Suprapubic skin (tissue), 4 donors: ENCODE measurements at places on chromosomes 3 and 15. TPM values are rescaled to one million over a fixed set of nuclear protein-coding genes. Genes with fewer than 3 reads are reported as not detected.
A peak's percentile ranks its signal among the peaks of the same experiment; 100 is the strongest.

FAM81A gene
- total RNA-seq: 0.79 TPM

FBLN2 gene
- total RNA-seq: 93.8 TPM

CSPG4 gene
- 13.8 TPM for total RNA-seq

AGBL1 gene
- total RNA-seq: not detected

ZBTB20 gene
- total RNA-seq: 32.1 TPM

ANAPC13 gene
- total RNA-seq: 20.8 TPM

ITPKA gene
- total RNA-seq: not detected

BCL6 gene
- 203 TPM for total RNA-seq

POTEB3 gene
- not detected for total RNA-seq

GRCh38 chr3:5168110-5168509 lies 19.4 kb upstream of the EDEM1 start:
- DNase-seq: no peak

- no peak for DNase-seq
These were observed 205.8 kb downstream of the SLCO3A1 start for GRCh38 chr15:92059036-92059970.

GRCh38 chr15:91468871-91469580 lies 369.0 kb downstream of the SV2B start:
- DNase-seq: no peak

GRCh38 chr3:162489853-162490252 lies 993.2 kb downstream of the OTOL1 start:
- no peak for DNase-seq

DNA sequence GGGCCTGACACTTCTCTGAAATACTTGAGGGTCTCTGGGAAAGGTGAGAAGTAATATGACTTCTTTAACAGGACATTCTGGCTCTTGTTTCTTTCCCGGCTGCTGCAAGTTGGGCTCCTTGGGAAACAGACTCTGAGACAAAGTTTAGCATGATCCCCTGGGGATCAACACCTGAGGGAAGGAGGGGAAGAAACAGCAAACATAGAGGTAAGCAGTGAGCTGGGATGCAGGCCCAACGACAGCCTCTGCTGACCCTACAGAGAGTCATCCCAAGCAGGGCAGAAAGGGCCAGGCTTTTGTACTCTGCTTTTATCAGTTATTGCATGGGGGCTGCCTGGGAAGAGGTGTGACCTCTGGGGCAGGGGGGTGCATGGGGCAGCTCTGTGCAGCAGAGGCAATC lies 26.8 kb upstream of the DUT start:
- DNase-seq: no peak

GRCh38 chr3:77546246-77546645 lies 506.3 kb downstream of the ROBO2 start:
- DNase-seq: no peak

DNA sequence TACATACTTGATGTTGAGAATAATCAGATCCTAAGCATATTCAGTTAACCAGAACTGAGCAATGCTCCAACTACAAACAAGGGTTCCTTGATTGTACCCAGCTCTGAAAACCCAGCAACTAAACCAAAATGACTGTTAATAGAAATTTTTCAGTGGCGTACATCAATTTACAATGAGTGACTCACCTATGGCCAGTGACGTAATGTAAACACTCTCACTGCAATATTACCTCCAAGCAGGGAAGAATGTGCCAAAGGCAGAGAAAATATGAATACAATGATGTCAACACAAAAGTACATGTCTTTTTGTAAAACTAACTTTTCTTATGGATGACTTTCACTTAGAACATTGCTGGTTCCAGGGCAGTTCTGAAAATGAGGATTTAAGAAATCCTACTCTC lies 611.3 kb downstream of the EDEM1 start:
- DNase-seq: no peak

DNA sequence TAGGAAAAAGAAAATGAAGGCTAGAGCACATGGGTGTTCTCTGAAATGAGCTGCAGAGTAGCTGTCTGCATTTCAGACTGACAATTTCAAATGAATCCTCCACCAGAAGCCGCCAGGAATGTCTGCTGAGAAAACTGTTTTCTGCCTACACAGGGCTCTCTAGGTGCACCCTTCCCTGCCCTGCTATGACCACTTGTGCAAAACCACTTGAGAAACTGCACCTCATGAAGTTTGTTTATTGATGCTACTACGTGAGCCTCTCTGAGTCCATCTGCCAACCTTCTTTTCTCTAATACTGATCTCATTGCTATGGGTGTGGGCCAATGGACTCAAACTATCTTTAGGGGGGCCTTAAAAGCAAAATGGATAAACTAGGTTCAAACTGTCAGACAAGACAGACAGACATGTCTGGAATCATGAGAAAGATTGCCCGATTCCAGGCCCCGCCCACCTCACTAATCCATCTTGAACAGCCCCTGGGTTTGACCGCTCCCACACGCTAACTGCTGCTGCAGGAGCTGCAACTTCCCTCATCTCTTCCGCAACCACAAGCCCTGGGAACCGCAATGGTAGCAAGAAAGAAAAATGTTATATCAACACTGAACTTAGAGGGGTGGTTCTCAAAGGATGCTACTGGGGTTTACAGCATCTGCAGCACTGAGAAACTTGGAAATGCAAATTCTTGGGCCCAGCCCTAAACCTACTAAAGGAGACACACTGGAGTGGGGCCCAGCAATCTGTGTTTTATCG lies 9.0 kb upstream of the CD47 start:
- no peak for DNase-seq

- no peak for DNase-seq
These were observed 32.1 kb upstream of the XCR1 start for GRCh38 chr3:46059432-46059831.

GRCh38 chr3:150449169-150449721 lies 41.1 kb downstream of the TSC22D2 start:
- no peak for DNase-seq

DNA sequence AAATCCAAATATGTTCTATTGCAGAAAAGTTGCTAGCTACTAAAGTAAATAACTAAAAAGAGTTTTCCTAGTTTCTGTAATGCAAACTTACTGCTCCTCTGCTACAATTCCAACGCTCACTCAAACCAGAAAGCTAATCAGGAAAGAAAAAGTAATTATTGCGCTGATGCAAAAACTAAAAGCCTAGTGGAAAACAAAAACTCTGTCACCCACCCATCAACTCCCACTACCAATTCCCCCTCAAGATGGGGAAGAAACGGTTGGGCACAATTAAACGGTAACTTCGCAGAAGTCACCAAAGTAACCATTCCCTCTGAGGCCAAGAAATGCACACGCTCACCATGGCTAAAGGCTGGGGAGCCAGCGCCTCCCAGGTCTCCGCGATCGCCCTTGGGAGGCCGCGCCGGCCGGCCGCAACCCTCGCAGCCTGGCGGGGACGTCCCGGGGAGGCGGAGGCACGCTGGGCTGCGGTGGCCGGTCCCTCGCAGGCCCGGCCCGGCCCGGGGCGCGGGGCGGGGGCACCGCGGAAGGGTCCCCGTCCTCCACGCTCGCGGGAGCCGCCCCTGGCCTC lies 684 bp downstream of the SLTM start:
- no peak for DNase-seq

DNA sequence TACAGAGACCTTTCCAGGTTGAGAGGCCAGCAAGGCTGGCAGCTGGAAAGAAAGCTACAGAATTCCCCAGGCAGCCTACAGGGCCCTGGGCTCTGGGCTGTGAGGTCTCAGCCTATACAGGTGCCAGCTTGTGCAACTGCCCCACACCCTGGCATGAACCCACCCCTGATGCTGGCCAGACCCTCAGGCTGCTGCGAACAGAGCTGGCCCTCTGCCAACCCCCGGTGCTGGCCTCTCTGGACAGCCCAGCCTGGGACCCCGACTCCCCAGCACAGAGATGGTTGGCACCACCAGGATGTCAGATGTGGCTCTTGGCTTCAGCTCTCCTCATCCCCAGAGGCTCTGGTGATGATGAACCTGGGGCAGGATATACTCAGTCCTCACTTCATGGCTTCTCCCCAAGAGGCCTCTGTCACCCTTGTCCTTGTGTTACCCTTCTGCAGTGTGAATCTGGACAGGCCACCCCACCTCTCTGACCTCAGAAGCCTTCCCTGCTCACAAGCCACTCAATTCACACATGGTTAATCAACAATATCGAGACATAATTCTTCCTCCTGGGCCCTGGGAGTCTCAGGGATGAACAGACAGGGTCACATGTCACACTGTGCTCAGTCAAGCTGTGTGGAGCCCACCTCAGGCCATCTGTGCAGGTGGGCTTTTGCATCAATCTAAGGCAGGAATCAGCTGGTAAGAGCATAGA lies 11.0 kb upstream of the BFSP2 start:
- no peak for DNase-seq

GRCh38 chr3:15630646-15631350 lies 29.3 kb downstream of the BTD start:
- DNase-seq: no peak

DNA sequence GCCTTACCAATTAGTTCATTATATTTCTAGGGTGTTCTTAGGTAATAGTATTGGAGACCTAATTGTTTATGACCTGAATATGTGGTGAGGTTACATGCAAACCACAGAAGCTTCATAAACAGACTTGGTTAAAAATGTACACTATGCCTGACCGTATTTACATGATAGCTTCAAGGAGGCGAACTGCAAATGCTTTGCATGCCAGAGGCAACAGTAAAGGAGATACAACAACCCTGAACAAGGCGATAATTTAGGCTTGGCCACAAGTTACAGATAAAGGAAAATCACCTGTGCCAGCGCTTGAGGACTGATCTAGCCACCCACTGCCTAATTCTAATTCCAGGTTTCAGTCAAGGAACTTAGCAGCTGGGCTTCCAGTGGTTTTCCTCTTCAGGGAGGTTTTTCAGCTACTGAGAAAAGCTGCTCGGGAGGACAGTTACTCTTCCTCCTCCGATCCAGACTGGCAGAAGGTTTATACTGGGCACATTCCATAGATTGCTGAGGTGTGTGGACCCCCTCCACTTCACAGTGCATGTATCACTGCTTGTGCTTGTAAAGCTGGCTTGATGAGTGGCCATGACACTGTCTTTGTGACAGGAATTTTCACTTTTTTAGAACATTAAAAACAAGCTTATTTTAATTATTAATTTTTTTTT lies 95.6 kb downstream of the DHX36 start:
- DNase-seq: no peak

GRCh38 chr3:40780291-40780924 lies 255.6 kb downstream of the ZNF621 start:
- peak; percentile 87 for DNase-seq

DNA sequence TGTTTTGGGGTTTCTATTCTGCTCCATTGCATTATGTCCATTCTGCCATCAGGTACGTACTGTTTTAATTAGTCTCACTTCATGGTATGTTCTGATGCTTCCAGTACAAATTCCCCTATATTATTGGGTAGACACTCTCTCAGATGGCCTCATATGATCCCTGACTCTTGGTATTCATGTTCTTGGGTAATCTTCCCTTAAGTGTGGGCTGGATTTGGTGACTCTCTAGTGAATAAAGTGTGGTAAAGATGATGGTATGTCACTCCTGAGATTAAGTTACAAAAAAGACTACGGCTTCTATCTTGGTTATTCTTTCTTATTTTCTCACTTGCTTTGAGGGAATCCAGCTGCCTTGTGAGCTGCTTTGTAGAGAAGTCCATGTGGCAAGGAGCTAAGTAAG lies 89.6 kb upstream of the TBC1D5 start:
- no peak for DNase-seq

- peak; percentile 72 for DNase-seq
These were observed at the start of gene CEMIP for GRCh38 chr15:80778964-80779657. Gene CEMIP, plus strand, starts transcription at chr15:80779370. Its CDS starts 94,510 bp downstream, at chr15:80873880.

DNA sequence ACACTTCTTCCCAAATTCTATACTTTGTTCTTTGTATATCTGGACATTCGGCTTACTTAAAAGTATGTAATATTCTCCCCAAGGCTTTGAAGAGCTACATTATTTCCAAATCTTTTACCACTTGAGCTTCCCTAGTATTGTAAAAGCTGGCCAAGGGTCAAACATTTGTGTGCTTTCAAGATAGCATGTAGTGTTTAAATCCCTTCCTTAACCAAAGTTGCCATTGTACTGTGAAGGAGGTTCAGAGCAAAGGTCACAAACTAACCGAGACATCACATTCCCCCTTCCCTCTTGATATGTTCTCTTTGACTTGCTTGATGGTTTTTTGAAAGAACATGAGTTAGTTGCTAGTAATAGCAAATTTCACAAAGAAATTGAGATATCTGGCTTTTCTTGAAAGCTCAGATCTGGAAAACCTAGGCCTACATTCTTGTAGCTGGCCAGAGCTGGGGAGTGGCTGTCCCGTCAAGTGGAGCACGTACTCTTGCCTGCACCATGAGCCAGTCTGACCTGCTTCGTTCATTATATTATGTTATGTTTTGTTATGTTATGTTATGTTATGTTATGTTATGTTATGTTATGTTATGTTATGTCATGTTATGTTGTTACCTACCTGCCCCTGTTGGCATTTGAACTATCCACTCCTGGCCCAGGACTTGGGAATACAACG lies 60.2 kb downstream of the FILIP1L start:
- DNase-seq: no peak

DNA sequence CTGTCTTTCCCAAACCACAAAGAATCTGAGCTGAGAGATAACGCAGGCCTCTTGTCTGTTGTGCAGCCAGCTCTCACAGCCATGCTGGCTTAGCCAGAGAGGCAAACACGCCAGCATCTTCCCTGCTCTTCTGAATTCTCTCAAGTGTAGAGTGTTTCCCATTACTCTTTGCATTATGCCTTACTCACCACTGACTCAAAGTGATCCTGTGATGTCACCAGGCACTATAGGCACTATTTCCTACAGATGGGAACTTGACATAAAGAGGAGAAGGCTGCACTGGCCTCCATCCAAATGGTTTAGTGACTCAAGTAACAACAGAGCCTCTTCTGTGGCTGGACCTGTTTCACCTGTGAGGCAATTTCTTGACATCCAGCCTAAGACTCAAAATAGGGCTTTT lies 44.4 kb downstream of the PDZRN3 start:
- DNase-seq: no peak

DNA sequence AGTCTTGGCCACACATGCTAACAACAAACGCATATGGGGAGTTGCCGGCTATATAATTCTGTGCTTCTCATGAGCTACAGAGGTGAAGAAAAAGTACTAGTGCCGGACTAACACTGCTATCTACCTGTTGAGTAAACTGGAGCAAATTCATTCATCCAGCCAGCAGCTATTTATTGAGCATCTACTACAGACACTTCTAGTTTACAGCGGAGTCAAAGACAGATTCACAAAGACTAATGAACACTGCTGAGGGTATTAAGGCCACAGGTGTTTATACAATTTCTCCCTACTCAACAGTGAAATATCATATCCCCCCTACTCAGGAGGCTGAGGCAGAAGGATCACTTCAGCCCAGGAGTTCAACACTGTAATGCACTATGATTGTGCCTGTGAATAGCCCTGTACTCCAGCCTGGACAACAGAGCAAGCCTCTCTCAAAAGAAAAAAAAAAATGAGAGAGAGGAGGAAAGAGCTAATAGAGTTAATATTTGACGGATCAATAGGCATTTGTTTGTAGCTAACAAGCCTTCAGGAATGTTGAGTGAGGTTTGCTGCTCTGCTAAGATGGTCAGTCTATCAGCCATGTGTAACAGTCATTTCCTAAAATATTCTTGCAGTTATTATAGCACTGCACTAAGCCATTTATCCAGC lies 17.8 kb downstream of the ADCY5 start:
- DNase-seq: no peak

GRCh38 chr3:129505341-129505740 lies 23.1 kb upstream of the RHO start:
- DNase-seq: no peak
